Stimulated activated CD8-positive, alpha-beta memory T cell treated with anti-CD3 and anti-CD28 coated beads, Interleukin-4, amount 100 ng/mL, for 4 hours (primary cell): ENCODE measurements at places on chromosomes 2 and 18.
A peak's percentile ranks its signal among the peaks of the same experiment; 100 is the strongest.

- no peak for DNase-seq
These were observed 91.8 kb downstream of the FMNL2 start for GRCh38 chr2:152426801-152427200.

- DNase-seq: no peak
These were observed 105.4 kb downstream of the CPO start for GRCh38 chr2:207044379-207045362.

DNA sequence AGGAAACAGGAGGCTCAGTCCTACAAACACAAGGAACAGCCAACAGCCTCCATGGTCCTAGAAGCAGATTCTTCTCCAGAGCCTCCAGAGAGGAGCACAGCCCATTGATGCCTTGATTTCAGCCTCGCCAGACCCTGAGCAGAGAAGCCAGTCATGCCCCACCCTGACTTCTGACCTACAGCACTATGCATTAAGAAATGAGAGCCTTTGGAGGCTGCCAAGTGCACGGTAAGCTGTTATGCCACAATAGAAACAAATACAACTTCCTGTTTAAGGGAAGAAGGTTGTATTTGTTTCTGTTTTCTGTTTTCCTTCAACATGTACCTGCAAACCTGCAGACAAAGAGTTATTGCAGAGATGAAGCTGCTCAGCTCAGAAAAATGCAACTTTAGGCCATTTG, 181.3 kb upstream of the AGAP1 start:
- DNase-seq: no peak

DNA sequence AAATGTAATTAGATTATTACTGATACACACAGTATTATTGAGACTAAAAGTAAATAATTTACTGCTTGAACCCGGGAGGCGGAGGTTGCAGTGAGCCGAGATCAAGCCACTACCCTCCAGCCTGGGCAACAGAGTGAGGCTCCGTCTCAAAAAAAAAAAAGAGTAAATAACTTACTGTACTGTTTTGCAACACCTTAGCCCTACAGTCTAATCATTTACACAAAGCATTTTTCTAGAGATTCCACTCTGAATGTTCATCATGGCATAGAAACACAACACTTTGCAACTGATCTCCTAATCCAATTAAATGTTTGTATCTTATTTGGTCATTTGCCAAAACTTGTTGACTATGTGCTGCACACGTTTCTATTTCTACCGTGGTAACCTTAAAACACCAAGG, 23.4 kb upstream of the RMP24 start:
- DNase-seq: no peak

- DNase-seq: no peak
These were observed 144.8 kb upstream of the TACR1 start for GRCh38 chr2:75344146-75344545.

- no peak for DNase-seq
These were observed 144.9 kb upstream of the NCKAP5 start for GRCh38 chr2:133713049-133713580.

- DNase-seq: no peak
These were observed 21.6 kb downstream of the PTPN18 start for GRCh38 chr2:130377491-130377890.

DNA sequence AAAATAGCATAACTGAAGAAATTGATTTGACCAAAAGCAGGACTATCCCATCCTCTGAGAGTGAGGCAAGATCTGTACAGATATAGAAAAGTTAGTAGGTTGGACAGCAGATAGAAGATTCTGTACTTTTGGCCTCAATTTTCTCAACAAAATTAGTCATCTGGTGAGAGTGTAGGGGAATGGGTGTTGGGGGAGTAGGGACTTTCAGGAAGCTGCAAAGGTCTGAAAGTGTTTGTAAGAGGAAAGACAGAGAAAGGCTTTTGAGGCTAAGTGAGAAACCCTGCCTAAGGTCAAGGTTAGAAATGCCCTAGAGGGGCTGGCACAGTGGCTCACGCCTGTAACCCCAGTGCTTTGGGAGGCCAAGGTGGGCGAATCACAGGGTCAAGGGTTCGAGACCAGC, 40.3 kb downstream of the DAPL1 start:
- DNase-seq: no peak

GRCh38 chr2:230666446-230666845, 46.2 kb upstream of the CAB39 start:
- DNase-seq: no peak

DNA sequence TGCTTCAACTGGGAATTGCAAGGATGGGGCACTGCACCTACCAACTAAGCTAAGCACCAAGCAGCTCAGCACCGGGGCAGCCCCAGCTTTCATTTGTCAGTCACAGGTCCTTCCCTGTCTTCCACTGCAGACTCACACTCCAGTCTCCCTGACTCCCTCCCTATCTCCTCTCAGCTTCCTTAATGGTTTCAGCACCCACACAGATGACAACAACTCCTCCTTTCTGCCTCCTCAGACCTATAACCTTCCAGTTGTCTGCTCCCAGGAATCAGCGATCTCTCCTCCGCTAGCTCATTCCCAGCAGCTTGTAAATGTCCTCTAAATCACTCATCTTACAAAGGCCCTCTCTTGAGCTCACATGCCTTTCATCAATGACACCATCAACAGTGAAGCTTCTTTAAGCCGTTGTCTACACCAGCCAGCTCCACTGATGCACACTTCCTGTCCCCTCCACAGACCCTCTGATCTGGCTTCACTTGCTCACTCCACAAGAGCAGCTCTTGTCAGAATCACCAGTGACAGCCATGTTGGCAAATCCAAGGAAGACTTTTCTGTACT, 32.1 kb downstream of the CLASP1 start:
- no peak for DNase-seq

- DNase-seq: no peak
These were observed 27.2 kb upstream of the SATB2 start for GRCh38 chr2:199484927-199485326.

DNA sequence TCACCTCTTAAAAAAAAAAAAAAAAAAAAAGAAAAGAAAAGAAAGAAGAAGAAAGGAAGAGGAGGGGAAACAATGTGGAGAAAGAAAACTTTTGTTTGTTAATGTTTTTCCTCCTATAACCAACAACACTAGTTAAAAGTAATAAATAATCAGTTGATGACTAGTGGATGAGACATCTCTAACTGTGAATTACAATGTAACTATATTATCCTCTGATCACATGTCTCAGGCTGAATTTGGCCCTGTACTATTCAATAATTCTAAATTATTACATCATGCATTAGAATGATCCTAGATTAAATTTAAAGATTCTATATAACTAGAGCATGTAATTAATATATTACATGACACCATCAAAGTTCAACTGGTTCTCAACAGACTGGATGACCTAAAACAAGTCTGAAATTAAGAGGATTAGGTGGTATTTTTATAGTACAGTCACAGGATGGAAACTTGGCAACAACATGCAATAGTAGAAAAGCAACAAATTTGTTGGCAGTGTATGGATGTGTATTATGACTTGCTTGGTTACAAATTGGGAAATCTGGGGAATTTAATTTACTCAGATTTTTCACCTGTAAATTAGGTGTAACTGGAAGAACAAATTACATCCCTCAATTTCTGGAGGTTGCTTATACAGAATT, 269.3 kb upstream of the SETBP1 start:
- no peak for DNase-seq

GRCh38 chr2:172103471-172104272, 972 bp upstream of the DLX2 start:
- DNase-seq: peak; percentile 42

- DNase-seq: no peak
These were observed 26.2 kb upstream of the RND3 start for GRCh38 chr2:150513647-150514046.

GRCh38 chr2:68931799-68932198, 20.9 kb downstream of the GKN2 start:
- DNase-seq: no peak

GRCh38 chr18:60123031-60123430, 223.2 kb downstream of the PMAIP1 start:
- no peak for DNase-seq

DNA sequence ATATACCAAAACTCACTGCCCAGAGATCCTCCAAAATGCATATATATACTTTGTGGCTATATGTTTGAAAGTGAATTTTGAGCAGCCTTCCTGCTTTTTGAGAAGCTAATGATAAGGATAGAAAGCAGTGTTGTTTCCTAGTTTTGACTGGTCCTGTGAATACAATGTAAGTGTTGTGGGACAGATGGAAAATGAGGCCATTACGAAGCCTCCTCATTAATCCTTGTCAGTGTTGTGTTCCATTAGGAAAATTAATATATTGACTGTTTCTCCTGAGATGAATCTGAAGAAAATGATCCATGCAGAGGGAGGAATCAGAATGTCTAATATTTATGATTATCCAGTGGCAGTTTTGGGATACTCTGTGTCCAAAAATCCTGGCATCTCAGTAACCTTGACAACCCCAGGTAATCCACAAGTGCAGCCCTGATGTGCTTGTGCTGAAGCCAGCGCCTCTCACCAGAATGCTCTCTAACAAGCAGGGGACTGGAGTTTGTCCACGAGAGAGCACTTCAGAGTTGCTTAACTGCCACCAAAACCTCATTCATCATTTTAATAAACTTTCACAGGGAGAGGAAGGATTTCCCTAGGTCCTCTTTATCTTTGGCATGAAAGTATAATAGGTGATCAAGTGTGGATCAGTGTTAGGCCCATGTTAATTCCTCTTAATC, 418.6 kb downstream of the CMPK2 start:
- DNase-seq: no peak

DNA sequence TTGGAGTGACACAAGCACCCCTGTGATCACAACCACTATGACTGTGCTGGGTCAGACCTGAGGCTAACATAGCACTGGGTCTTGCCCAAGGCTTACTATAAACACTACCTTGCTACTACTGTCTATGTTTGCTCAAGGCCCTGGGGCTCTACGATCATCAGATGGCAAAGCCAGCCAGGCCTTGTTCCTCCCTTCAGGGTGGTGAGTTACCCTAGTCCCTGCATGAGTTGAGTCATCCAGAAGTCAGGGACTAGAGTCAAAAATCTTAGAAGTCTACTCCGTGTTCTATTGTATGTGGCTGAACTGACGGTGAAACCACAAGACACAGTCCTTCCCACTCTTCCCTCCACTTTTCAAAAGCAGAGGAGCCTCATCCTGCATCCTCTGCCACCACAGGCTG, 551.2 kb upstream of the FSIP2 start:
- DNase-seq: no peak

GRCh38 chr18:31171144-31171839, 8.6 kb upstream of the DSC1 start:
- no peak for DNase-seq

- no peak for DNase-seq
These were observed 160.1 kb downstream of the THADA start for GRCh38 chr2:43435746-43436145.

DNA sequence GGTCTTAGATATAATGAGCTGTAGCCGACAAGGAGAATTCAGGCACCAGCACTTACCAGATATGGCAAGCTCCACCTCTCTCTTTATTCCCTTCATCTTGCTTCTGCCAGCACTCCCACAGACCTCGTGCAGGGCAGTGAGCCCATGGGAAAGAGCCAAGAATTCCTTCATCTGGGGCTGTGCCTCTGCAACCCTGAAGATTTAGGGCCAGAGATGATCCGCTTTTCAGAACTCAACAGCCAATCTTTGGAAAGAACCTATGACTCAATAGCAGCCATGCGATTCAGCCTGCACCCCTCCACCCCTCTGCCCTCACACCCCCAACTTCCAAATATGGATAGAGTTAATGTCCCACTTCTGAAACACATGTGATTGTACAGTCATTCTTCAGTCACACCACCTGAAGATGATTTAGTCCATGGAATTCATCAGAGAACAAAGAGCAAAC, 533.7 kb upstream of the TNP1 start:
- no peak for DNase-seq

DNA sequence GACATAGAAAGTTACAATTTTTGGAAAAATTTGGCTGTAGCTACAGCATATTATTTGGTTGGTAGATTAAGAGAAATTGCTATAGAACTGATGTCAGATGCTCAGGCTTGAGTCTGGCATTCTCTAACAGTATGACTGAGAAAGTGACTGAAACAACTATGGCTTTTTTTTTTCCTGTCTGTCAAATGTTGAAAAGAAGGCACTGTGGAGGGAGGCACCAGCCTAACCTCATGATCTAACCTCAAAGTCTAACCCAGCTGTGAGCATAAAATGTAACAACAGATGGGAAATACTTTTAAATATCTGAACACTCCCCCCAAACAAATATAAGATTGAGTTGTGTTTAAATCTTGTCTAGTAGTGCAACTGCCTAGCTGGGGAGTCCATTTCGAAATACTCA, 629.1 kb downstream of the LRP1B start:
- DNase-seq: no peak
